Activated gamma-delta T cell treated with Interleukin-2 at 50 U/mL for 16 hours (primary cell): ENCODE measurements at places on chromosomes 3 and 15.
A peak's percentile ranks its signal among the peaks of the same experiment; 100 is the strongest.

DNA sequence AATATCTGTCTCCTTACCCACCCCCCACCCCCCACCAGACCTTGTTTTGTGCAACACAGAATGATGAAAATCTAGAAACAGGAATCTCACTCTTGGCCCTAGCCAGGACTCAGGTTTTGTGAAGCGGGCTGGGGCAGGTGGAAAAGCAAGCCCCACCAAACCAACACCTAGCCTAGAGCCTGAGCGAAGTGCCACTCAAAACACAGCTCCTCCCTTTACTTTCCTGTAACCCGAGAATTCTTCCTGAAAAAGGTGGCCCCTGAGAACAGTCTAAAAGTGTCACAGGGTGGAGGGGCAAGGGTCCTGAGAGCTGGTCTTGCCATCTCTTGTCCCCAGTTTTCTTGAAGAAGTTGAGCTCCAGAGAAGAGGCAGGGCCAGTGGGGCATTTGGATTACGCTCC lies 17.4 kb upstream of the RPUSD3 start:
- DNase-seq: no peak

DNA sequence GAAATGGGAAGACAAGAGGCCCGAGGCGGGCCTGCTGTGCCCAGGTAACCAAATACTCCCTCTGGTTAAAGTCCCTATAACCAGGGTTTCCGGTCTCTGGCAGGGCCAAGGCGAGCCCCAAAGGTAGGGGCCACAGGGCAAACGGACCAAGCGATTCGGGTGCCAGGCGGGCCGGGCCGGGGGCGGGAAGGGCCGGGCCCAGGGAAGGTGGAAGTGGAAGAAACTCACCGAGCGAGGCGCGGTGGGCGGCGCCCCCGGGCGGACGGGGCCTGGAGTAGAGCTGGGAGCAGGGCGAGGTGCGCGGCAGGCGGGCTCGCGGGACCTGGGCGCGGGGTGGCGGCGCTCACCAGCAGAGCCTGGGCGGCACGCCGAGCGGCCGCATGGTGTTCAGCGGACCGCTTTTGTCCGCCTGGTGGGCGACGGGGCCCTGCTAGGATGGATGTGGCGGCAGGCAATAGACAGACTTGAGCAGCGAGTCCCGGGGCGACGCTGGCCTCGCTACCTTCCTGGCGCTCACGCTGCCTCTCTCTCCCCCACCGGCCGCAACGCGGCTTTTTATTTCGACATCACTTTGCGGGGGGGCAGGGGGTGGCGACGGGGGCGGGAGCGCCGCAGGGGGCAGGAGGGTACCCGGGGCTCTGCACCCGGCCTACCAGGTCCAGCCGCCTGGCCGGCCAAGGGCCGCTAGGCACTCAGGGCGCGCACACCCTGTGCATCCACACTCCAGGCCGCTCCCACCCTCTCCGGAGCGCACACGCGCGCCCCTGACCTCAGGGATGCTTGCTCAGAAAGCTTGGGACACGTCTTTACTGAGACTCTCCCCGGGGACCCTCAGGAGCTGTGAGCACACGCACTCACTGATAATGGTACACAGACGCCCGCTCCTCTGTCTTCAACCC lies at the start of gene GATA2:
Gene GATA2 (minus strand): TSS at position 531 of the 899 bp plus-strand sequence. CDS start 6,170 bp downstream, outside the sequence.
- no peak for DNase-seq

DNA sequence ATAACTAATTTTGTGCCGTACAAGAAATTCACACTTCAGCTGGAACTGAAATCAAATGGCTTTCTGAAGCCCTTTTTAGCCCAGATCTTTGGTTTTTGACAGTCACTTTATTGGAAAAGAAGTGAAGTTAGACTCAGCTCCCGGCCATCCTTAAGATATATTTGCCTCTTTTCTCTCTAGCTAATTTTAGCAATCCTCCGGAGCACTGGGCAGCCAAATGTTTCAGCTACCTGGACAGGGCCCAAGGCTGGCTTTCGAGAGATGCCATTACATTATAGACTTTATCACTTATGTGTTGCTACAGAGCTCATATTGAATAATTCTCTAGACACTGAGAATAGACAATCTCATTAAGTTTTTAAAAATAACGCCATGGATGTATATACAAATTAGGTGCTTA lies 28.5 kb upstream of the RPL39L start:
- DNase-seq: no peak

GRCh38 chr3:187352581-187353575 lies 15.3 kb upstream of the RTP4 start:
- DNase-seq: no peak

DNA sequence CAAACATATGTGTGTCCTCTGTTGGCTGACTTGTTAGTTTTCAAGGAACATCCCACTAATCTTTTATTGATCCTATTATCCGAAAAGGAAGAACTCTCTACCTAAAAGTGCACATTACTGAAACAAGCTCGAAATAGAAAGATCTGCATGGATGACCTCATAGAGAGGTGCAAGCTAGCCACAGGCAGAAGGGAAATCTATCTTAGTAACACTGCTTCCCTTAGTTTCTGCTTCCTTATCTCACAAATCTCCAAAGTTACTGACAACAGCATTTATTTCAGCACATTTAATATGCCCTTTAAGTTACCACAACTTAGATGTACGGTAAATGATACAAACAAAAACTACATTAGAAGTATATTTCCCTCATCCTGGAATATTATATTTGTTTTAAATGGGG lies 285.1 kb upstream of the CCDC54 start:
- no peak for DNase-seq

DNA sequence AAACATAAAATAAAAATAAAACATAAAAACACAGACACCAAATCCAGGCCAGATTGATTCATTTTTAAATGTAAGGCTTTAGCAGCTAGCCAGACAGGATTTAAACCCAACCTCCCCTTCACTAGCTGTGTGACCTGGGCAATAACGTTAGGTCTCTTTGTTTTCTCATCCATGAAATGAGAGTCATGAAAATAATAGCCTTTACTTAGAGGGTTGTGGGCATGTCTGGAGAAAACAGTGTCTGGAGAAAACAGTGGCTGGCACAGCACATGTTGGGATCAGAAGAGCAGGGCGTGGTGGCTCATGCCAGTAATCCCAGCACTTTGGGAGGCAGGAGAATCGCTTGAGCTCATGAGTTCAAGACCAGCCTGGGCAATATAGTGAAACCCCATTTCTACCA lies 1.9 kb upstream of the DPPA4 start:
- no peak for DNase-seq

DNA sequence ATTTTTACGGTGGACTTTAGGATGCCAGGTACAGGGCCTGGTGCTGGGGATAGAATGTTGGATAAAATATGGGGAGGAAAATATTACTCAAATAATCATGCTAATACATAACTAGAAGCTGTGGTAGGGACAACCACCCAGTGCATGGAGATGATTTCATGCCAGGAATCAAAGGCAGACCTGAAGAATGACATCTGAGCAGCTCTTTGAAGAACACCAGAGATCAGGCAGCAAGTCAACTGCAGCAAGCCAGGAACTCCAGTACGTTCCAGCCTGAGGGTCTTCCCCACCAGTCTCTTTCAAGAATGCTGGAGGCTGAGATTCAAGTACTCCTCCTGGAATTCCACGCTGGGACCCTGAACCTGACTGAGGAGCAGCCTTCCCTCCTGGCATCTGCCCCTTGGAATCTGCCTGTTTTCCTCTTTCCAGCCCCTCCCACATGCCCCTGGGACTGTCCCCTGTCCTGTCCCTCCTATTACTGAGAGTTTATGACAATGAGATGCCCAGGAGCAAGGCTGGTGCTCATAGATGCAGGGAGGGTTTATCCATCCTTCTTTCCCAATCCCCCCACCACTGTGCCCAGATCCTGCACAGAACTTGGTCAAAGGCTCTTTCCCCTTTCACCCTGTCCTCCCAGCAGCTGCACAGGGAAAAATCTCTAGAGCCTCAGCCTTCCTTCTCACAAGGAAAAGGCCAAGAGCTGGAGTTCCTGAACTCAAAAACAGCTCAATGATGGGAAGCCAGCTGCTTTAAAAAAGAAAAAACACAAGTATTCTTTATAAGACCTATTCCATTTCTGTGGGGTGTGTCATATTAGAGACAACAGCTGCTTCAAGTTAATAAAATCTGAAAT lies 68.0 kb downstream of the PDZRN3 start:
- no peak for DNase-seq

DNA sequence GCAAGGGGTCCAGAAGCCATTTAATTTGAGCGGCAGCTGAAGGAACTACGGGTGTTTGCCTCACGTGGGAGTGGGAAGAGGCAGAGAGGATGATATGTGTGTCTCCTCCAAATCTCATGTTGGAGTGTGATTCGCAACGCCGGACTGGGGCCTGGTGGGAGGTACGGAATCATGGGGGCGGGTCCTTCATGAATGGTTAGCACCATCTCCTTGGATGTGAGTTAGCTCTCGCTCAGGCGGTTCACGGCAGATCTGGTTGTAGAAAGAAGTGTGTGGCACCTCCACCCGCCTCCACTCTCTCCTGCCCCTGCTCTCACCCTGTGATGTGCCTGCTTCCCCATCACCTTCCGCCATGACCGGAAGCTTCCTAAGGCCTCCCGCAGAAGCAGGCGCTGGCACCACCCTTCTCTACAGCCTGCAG lies 25.4 kb downstream of the XXYLT1 start:
- DNase-seq: no peak

DNA sequence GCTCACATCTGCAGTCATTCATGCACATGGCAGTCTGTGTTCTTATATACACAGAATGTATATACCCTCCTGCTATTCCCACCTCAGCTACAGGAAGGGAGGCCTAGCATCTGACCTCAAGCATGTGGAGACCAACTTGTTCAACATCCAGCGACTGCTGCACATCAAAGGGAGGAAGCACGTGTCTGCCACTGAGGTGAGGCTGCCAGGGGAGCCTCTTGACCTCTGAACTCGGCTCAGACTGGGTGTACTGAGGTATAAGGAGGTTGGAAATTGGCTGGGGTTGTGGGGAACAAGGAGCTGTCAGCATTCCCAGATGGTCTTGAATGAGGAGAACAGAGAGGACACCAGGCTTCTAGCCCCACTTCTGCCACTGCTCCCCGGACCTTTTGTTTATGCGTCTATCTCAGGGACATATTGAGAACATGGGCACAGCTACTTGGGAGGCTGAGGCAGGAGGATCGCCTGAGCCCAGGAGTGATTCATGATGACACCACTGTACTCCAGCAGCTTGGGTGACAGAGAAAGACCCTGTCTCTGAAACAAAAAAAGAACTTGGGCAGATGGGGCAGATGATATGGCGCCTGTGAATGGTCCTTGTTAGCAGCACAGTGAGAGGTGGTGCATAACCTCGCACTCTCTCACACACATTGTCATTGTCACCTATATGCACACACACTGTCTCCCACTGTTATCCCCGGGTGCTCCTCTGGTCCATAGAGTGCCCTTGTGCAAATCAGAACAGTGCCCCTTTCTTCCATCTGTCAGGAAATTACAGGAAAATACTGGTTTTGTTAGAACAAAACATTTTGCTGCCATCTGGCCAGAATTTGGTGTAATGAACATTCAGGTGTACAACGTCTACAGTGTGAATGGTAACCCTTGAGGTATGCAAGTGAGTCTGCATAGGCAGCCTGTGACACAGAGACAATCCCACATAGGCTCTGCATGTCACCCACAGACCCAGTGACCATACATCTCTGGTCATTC lies 5.4 kb downstream of the VILL start:
- no peak for DNase-seq

GRCh38 chr3:32340611-32341365 lies 50.9 kb upstream of the CMTM7 start:
- DNase-seq: no peak

GRCh38 chr3:196502775-196503195 lies 783 bp downstream of the RNF168 start:
- DNase-seq: peak; percentile 61

- DNase-seq: no peak
These were observed 372.6 kb downstream of the VPS13C start for GRCh38 chr15:61687651-61688050.

GRCh38 chr15:39896846-39897245 lies 23.2 kb downstream of the GPR176 start:
- no peak for DNase-seq

DNA sequence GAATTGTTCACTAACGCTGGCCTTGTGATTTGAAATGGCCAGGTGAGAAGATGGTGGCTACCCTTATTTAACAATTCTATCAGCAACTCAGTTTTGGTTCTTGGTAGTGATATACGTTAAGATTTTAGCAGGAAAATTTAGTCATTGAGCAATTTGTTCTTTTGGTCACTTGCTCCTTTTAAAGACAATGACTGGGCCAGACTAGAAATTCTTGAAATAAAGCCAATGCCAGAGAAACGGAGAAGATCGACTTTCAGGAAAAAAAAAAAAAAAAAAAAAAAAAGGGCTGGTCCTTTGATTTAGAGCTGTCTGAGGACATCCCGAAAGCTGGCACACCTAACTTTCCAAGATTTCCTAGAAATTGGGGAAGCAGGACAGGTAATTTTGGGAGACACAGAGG lies 178.5 kb downstream of the FNDC3B start:
- no peak for DNase-seq

DNA sequence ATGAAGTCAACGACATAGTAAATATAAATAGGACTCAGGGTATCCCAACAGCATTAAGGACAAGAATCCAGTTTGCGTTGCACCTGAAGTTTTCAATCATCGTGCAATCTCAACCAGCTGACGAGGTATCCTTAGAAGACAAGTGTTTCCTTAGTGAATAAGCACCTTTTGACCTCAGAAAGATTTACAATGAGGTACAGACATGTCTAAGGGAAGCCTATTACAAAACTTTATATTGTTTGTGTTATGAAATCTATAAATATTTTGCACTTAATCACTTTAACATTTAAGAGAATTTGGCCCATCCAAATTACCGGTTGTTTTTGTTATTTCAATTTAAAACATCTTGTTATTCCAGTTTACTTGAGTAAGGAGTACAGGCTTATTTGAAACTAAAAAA lies 64.9 kb upstream of the PRICKLE2 start:
- no peak for DNase-seq

DNA sequence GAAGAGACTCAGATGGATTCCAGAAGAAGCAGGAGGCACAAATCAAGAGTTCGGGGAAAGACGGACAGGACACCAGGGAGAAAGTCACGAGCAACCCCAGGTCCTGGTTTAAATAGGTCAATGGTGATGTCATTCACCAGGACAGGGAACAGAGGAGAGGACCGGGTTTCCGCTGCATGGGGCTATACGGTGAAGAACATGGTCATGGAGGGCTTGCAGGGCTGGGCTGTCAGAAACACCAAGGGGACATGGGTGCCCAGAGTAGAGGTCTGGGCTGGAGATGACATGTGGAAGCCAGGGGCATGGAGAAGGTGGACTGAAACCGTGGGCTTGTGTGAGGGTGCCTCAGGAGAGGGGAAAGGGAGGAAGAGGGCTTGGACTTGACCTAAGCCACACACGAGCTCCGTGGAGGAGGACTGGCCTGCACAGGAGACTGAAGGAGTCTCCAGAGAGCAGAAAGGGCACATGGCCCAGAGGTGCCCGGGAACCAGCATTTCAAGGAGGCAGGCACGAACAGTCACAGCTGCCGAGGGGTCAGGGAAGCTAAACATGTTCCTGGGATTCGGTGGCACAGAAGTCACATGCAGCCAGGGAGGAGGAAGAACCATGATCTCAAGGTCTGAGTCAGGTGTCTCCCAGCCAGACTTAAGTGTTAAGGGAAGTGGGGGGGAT lies 54.2 kb upstream of the RPL32 start:
- no peak for DNase-seq

DNA sequence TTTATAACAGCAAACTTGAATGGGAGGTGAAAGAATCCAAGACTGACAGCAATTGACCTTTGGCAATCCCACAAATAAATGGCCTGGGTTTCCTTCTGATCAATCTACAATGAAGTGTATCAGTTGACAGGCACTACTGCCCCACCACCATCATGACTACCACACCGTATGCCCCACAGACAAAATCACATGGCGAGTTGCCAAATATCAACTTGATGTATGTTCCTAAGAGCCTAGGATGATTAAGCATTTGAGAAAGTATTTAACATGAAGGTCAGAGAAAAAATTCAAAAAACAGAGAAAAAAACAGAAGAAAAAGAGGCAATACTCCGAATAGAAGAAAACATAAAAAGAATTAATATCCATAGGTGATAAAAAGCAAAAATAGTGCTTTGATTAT lies 215.9 kb upstream of the STAC start:
- DNase-seq: no peak
